ENCODE measurements at places on chromosomes 5 and 9.

DNA sequence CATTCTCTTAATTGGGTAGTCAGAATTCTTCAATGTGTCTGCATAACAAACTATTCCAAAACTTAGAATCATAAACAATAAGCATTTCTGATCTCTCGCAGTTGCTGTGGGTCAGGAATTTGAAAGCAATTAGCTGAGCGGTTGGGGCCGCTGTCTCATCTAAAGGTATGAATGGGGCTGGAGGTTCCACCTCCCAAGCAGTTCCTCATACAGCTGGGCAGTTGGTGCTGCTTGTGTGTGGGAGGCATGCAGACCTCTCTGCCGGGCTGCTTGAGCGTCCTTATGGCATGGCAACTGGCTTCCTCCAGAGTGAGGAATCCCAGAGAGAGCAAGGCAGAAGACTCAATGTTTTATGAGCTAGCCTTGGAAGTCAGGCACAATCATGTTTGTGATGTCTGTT, 30.2 kb upstream of the SEMA4D start:
- no peak for DNase-seq

GRCh38 chr5:171131497-171131896, 177.6 kb upstream of the TLX3 start:
- no peak for DNase-seq

DNA sequence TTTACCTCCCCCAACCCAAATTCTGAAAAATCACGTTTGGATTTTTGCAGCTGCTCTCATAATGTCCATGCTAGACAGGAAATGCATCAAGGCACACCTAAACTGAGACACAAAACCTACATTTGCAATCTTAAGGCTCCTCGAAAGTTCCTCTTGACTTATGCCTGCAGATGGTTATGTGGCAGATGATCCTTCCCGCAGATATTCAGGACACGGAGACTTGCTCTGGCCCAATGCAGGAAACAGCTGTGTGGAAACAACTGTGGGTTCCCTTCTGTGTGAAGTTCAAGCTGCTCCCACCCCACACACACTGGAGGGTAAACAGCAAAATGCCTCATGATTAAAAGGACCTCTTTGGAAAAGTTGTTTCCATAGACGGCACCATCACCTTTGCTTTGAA, 253.8 kb downstream of the EBF1 start:
- no peak for DNase-seq

DNA sequence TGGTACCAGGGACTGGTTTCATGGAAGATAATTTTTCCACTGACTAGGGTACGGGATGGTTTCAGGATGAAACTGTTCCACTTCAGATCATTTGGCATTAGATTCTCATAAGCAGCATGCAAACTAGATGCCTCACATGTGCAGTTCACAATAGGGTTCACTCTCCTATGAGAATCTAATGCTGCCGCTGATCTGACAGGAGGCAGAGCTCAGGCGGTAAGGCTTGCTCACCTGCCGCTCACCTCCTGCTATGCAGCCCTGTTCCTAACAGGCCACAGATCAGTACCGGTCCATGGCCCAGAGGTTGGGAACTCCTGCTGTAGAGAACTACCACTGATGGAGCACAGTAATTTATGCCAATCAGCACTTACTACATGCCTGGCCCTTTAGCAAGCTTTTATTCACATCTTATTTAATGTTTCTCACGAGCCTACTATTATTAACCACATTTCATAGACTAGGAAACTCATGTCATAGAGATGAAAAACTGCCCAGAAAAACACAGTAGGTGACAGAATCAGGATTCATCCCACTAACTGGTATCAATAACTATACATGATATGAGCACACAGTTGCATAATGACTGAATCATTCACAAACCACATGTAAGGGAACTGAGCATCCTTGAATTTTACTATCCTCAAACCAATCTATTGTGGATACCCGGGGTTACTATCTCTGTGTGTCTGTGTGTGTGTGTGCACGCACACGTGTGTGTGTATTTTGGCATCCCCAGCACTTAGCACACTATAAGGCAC, 46.5 kb downstream of the SVEP1 start:
- no peak for DNase-seq

DNA sequence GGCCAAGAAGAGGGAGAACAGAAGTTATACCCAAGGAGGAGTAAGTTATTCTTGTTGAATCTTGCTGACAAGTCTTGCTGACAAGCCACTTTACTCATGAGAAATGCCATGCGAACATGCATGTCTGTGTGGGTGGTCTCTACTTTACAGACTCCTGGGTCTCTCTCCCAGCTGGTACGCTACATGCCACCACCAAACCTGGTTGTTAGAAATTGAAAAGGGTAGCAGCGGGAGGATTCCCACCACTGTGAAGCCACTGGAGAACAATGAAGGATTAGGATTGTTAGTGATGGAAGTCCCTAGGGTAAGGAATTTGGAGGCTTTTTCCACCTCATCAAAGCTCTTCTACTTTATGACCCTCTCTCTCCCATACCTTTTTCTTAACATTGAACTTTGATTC, 53.6 kb upstream of the GABRB2 start:
- no peak for DNase-seq

DNA sequence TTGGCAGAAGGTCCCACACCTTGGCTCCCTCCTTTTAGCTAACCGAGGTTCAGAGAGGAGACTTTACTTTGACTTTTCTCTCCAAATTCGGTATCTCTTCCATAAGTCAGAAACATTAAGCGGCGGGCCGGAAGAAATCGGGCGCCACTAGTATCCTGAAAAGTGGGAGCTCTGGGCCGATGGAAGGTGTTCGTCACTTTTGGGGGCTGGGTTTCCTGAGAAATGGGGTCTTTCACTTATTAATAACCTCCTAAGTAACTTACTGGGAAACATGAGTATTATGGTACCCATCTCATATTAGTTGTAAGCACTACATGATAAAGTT, 716 bp downstream of the STX17 start:
- DNase-seq: no peak

DNA sequence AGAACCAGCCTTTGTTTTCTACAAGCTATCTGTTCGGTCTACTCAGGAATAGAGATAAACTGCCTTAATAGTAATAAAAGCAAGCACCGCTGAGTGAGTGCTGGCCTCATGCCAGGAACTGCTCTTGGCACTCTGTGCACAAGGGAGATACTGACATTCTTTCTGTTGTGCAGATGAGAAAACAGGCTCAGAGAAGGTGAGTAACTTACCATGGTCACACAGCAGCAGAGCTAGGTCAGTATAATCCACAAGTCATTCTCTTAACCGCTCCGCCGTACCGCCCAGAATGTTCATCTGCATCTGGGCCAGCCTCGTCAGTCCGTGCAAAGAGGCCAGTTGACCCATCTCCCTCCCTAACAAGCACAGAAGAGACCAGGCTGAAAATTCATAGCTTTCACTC, 27.4 kb downstream of the QRFP start:
- DNase-seq: no peak

- DNase-seq: no peak
Measured at GRCh38 chr5:55305345-55305744, 2.1 kb downstream of the DHX29 start.

DNA sequence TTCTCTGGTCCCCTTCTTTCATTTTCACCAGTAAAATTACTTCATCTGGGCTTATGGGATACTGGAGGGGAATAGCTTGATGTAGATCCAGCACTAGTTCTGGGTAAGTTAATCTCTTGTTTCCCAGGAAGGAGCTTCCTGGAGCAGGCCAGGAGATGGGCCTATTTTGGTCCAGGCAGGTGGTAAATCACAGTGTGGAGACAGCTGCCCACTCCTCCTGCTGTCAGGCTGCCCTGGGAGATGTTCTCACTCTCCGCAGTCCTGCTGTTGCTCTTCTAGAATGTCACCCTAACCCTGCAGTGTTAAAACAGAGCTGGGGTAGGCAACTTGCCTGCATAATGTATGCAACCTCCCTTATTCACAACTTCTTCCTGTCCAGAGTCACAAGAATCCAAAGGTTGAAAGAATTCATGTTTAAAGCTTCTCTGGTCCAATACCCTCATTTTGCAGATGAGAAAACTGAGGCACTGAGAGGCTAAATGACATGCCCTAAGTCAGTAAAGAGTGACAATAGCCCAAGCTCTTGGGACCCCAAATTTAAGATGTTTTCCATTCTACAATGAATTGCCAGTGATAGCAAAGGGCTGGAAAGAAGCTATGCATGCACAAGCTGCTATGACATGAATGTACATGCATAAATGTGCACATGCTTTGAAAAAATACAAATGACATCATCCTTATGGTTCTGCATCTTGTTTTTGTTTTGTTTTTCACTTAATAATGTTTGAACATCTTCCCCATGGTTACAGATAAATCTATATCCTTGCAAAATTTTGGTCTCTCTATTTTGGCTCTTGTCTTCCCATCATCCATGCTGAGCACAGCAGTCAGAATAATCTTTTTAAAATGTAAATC, 71.8 kb upstream of the ADRA1B start:
- no peak for DNase-seq

GRCh38 chr5:73486119-73486899, 11.9 kb upstream of the BTF3 start:
- no peak for DNase-seq

DNA sequence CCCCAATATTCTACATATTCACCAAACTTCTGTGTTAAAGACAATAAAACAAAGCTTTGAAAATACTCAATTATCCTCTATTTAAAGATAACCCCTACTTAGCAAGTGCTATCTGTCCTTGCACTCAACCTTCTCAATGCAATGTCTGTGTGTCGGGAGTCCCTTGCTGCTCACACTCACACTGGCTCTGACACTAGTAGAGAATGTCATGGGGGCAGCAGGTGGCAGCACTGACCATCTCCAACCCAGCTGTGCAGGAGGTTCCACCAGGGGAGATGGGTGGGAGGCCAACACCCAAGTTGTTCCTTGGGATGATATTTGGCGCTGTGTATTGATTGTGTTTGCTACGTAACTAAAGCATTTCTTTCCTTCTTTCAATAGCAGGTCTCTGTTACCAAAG, 59.4 kb upstream of the SIMC1 start:
- DNase-seq: no peak

GRCh38 chr5:147712019-147712418, 70.5 kb downstream of the JAKMIP2 start:
- DNase-seq: no peak

- DNase-seq: no peak
Measured at GRCh38 chr5:171520300-171521174, 101.1 kb downstream of the FGF18 start.
